WERI-Rb-1 (cell line): ENCODE measurements at places on chromosomes 4 and X.
A peak's percentile ranks its signal among the peaks of the same experiment; 100 is the strongest.

GRCh38 chr4:62288808-62289541 is 1088.8 kb downstream of the ADGRL3 start:
- no peak for DNase-seq

GRCh38 chrX:42176789-42177188 is 253.4 kb upstream of the CASK start:
- no peak for DNase-seq

DNA sequence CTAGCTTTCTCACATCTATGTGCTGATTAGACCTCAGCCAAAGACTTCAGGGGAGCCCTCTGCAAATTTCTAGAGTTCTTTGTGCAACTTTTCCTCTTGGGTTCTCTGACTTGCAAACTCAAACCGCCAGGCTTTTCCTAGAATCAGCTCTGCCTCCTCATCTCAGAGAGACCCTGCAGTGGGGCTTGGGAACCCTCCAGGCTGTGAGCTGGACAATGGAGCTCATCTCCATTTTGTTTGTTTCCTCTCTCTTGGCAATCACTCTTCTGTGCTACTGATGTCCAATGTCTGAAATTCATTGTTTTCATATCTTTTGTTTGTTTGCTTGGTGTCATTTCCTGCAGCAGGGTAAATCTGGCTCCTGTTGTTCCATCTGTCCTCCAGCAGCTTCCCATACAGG is 33.0 kb downstream of the GYPB start:
- no peak for DNase-seq

DNA sequence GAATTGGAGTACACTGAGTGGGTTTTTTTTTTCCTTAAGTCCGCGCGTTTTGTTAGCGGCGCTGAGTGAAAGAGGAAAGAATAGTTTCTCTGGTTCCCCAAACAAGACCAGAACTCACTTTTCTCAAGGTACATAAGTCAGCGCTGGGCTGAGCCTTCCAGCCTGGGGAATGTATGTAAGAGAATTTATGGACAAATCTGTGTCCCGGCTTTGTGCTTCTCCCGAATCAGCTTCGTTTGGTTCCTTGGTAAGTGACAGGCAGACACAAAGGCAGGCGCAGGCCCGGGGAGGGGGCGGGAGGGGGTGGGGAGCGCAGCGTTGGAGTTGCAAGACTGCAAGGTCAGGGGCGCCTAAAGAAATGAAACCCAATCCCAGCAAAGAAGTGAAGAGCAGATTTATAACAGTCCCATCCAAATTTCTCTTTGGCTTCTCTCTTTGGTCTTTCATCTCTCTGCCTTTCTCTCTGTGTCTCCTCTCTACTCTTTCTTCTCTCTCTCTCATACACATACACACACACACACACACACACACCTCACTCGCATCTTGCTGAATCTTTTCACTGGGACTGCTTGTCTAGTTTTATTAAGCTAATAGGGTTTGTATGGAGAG is 981 bp downstream of the TET2 start:
- DNase-seq: peak; percentile 54

DNA sequence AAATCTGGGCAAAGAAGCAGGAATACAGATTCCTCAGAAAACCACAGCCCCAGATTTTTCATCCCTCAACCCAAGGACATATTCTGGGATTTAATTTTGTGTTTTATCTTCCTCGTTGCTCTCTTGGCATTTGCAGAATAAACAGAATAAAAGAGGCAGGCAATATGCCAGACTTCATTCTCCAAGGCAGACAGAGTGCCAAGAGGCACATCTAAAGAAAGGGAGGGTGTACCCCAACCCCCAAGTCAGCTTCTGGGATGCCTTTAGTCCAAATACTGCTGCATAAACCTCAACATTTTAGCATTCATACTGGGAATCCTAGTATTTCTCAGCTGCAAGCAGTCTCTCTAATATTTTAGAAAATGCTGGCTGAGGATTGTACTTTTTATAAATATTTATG is 629.2 kb downstream of the KLHL13 start:
- DNase-seq: no peak

- peak; percentile 66 for DNase-seq
These were observed 117.1 kb upstream of the DKK2 start for GRCh38 chr4:107153228-107153627.

DNA sequence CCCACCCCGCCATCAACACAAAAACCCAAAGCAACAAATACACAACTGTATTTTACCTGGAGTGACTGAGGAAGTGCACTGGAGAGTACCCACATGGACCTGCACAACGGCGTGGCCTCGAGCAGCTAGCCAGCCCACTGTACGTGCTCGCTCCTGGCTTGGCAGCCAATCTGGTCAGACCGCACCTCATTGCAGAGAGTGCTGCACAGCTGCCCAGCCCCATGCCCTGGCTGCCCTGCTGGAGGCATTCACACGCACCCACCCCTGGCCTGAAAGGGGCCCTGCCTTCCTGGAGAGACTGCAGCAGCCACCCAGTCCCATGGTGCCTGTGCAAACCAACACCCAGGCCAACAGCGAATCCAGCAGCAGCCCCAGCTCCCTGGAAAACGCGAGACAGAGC is 116.3 kb downstream of the GALNTL6 start:
- no peak for DNase-seq

DNA sequence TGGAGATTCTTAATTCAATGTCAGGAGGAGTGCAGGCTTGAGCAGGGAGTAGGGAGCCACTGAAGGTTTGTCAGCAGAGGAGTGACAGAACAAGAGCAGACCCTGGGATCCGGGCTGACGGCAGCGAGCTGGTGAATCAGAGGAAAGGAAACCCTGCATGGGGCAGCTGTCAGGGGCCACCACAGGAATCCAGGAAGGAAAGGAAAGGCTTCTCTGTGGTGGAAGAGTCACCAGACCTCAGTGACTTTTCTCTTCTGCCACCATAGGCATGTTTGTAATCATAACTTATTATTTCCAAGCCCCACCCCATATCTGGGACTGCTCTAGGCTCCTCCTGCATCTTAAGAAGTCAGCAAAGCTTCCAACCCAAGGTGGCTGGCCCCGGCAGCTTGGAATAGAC is 150.9 kb downstream of the BCOR start:
- no peak for DNase-seq

DNA sequence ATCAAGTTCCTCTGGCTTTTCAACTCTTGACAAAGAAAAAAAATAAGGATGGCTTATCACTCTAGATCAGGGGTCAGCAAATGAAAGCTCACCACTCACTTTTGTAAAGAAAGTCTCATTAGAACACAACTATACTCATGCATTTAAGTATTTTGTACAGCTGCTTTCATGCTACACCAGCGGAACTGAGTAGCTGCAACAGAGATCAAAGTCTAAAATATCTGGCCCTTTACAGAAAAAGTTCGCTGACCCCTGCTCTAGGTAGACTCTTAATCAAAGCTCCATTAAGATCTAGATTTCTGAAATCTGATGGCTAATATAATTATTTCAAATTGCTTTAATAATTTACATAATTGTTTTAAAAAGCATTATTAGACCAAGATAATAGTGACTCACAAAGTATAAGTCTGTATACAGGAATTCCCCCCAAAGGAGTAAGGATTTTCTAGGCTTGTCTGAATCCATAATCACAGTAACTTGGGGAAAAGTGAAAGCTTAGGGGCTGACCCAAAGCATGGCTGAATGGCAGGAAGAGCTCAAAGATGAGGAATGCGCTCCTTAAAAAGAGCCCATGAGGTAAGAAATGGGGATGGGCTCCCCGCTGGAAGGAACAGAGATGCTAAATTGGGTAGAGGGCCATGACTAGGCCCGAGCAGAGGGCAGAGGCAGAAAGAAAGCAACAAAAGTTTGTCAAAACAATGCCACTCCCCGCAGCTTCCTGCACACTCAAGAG is 140.3 kb downstream of the SH3KBP1 start:
- DNase-seq: no peak

DNA sequence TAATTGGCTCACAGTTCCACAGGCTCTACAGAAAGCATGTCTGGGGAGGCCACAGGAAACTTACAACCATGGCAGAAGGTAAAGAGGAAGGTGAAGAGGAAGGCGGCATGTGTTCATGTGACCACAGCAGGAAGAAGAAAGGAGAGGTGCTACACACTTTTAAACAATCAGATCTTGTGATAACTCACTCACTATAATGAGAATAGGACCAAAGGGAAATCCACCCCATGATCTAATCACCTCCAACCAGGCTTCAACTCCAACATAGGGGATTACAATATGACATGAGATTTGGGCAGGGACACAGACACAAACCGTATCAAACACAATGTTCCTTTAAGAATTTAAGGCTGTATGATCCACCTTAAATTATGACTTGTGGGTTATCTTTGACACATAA is 10.5 kb upstream of the PGM2 start:
- no peak for DNase-seq

DNA sequence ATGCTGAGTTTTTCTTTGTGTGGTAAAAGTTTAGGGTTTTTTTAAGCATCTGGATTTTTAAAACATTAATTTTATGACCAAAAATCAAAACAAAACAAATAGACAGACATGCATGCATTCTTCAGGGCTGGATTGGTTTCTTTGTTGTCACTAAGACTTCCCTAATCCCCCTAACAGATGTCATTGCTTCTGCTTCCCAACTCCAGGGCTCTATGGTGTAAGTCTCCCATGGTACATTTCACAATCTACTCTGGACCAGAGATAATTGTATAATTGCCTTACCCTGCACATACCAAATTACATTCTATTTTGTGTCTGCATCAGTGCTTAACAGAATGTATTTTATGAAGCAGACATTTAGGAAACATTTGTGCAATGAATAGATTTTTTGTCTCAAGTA is 529.1 kb upstream of the SMIM31 start:
- peak; percentile 57 for DNase-seq

GRCh38 chr4:62881210-62881609 is 1528.0 kb downstream of the TECRL start:
- no peak for DNase-seq

- no peak for DNase-seq
These were observed 78.5 kb downstream of the HTRA3 start for GRCh38 chr4:8348071-8348470.

DNA sequence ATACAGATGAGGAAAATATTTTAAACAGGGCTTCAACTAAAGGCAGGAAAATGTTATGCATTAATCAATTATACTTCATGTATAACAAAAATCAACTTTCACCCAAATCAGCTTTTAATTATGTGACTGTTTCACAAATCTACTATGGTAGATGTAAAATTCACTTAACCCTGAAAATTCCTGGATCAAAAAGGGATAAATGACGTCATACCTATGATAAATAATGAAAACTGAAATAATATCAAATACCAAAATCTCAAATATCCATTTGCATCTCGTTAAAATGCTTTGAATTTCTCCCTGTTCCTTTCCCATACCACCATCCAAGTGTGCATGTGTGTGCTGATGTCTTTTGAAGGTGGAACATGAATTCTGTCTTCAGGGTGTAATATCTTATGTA is 11.5 kb downstream of the S100G start:
- no peak for DNase-seq

DNA sequence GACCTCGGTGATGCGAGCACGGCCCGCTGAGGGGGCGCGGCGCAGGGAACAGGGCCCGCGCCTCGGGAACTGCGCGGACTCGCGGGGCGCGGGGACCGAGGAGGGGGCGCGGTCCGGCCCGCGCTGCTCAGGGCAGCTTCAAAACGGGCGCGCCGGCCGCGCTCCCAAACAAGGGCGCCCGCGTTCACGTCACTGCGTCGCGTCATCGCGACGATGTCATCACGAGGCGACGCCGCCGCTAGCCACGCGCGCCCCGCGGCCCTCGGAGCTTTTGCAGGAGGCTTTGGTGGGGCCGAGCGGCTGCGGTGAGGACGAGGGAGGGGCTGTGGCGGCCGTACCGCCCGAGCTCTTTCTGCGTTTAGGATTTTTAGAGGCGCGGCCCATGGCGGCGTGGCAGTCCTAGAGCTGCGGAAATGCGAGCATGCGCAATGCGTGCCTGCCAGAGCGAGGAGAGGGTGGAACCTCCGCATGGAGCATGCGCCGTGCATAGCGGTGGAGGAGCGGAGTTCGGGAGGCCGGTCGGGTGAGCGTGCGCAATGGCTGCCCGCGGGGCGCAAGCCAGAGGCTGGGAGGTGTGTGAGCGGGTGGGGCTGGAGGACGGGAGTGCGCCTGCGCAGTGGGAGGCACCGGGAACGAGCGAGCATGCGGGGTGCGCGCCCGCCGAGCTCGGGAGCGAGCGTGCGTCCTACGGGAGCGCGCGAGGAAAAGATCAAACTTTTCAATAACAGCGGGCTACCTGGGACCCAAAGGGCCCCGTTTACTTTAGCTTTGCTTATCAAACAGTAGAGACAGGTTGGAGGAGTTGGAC is at the start of gene PPP2R3B:
TSS of gene PPP2R3B (minus strand) at position 140 of the 808 bp plus-strand sequence. CDS start 216 bp downstream, outside the sequence.
- peak; percentile 98 for DNase-seq

DNA sequence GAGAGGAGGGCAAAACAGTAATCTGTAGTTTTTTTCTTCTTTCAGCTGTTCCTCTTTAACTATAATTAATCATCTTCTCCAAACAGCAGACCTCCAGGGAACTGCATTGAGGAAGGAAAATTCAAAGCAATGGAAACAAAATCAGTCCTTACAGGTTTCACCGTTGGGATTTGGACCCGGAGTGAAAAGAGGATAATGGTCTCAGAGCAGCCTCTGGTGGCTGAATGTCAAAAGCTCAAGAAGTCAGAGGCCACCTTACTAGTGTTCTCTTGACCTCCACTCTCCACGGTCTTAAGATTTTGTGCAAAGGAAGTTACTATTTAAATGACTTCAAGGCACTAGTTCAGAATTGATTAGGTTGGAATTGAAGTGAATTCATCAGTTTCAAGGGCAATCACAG is 16.0 kb upstream of the MID1 start:
- DNase-seq: peak; percentile 35

- no peak for DNase-seq
These were observed 135.6 kb downstream of the CHIC2 start for GRCh38 chr4:53928825-53929224.

DNA sequence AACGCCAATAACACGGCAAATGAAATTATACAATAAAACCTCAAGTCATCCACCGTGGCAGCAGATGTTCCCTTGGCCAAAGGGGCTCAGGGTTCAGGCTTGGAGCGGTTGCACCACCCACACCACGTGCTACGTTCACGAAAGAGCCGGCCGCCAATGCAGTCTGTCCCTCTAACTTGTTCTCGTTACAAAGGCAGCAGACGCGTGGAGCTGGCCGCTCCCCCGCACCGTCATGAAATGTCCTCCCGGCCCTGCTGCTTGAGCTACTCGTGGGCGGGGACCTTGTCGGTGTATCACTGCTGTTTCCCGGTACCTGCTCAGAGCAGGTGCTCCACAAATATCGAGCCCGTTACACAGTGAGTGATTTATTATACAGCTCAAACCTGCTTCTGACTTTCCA is 36.4 kb upstream of the MAN2B2 start:
- no peak for DNase-seq

- DNase-seq: no peak
These were observed 1.3 kb upstream of the TNIP2 start for GRCh38 chr4:2757426-2757825.

- DNase-seq: no peak
These were observed 131.9 kb downstream of the REELD1 start for GRCh38 chr4:146346276-146346675.

DNA sequence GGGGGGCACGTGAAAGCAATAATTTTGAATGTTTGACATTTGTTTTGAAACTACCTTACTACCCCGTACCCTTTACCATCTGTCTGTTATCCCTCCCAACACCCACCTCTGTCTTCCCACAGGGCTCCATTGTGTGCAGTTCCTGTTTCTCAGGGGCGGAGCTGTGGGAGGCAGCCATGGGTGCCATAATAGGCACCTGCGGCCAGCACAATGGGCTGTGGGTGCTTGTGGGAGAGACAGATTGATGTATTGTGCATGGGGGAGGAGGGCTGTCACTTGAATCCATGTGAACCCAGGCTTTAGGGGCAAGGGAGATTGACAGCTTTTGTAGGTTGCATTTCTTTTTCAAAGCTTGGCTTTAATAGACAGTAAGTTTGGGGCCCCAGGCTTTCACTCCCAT is 122.6 kb upstream of the CXorf66 start:
- no peak for DNase-seq

GRCh38 chr4:118935819-118936218 is 47.2 kb downstream of the SYNPO2 start:
- no peak for DNase-seq
